ENCODE measurements at places on chromosomes 3 and 15.
A peak's percentile ranks its signal among the peaks of the same experiment; 100 is the strongest.

- no peak for DNase-seq
Observed at GRCh38 chr3:171457607-171458061, 2.6 kb downstream of the TNIK start.

GRCh38 chr3:197746209-197746608 lies 3.5 kb upstream of the FYTTD1 start:
- no peak for DNase-seq

GRCh38 chr3:94693997-94694640 lies 631.3 kb downstream of the NSUN3 start:
- DNase-seq, result no peak

DNA sequence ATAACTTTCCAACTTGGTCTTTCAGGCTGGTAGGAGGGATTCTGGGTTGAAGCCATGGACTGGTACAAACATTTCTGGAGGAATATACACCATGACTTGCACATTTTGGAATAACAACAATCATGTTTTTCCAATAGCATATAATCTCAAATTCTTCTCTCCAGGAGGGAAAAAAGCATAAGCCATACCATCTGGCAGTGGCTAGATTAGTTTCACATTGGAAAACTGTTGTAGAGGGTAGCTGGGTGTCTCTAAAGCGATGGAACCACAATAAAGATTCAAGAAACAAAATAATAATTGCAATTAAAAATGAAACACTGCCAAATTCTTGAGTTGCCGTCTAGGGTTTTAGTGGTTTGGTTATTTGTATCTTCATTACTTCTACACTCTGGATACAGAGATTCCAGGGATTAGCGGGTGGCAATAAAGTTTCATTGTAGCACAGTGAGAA lies 278.5 kb upstream of the RASGRP1 start:
- peak; percentile 4 for DNase-seq

DNA sequence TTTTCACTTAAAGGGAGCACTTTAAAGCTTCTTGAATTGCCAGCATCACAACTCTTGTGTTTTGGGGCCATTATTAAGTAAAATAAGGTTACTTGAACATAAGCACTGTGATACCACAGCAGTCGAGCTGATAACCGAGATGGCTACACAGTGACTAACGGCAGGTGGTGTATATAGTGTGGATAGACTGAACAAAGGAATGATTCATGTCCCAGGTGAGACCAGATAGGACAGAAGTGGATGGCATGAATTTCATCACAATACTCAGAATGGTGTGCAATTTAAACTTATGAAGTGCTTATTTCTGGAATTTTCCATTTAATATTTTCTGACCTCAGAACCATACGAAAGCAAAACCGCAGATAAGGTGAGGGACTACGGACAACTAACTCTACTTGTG lies 40.2 kb downstream of the PBRM1 start:
- DNase-seq, result no peak

Measured in DMS 273 treated with DMSO at 0.1 percent for 48 hours (cell line).